ENCODE measurements at places on chromosomes 7 and 10. TPM values are rescaled to one million over a fixed set of nuclear protein-coding genes. Genes with fewer than 3 reads are reported as not detected.

DNA sequence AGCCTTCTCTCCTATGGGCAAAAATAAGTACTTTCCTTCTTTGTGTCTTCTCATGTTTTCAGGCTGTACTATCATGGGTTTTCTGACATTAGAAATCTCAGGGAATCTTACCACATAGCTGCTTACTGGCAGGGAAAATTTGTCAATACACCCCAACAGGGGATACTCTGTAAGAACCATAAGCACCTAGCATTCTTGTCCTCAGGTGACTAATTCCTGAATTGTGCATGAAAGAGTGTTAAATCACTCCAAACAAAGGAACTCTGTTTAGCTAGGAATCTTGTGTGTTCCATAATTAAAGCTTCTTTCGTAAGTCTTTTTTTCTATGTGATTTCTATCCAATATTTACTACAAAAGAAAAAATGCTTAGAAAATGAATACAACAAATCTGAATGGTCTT is 206.7 kb upstream of the POT1 start:
- no peak for DNase-seq

DNA sequence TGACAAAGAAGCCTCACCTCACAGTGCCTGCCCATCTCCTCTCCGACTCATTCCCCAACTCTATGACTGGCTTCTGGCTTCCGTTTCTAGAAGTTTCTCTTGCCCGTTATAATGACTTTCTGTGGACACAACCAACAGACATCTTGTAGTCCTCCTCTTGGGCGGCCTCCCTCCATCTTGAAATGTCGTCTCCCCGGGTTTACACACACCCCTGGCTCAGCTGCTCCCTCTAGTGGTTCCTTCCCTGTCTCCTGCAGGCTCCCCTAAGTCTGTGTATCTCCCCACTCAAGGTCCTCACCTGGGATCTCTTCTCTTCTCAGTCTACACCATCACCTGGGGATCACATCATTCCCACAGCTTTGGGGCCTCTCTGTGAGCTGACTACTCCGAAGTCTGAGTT is 123.4 kb upstream of the NEBL start:
- DNase-seq = no peak

- DNase-seq = no peak
Observed at GRCh38 chr7:158842486-158842885, 13.2 kb upstream of the ESYT2 start.

DNA sequence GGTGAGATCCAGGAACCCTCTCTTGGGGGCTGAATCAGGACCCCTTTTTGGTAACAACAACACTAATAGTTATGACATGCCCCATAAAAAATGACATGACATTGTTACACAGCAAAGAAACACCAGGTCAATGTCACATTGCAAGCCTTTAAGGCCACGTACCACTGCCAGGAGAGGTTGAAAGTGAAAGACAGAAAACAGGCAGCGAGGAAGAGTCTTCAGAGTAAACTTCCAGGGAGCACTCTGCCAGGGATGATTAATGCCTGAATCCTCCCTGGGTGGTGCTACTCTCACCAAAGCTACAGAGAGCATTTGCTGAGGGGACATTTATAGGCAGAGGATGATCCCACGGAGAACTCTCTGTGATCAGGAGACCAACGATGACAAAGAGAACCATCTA is 551.6 kb downstream of the CALN1 start:
- DNase-seq = no peak

DNA sequence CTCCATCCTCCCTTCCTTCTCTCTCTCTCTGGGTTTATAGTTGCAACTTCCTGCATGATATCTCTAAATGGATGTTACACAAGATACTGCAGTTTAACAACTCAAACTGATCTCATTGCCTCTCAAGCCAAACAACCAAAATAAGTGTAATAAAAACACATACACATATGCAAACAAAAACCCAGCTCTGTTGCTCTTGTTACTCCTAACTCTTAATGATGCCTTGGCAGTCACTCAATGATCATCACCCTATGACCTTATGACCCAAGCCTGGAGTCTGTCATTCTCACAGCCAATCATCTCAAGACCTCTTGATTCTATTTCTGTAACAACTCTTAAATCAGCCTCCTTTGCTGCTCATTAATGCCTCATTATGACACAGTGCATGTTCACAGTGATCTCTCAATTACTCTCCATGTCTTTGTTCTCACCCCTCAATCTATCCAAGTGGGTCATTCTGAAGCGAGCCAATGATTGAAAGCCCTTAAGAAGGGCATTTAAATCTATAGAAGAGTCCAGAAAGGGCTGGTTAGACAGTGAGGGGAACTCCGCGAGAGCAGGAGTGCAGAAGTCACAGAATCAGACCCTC is 210.9 kb downstream of the INHBA start:
- no peak for DNase-seq

The CEP55 gene
- 12.6 TPM for polyA plus RNA-seq

DNA sequence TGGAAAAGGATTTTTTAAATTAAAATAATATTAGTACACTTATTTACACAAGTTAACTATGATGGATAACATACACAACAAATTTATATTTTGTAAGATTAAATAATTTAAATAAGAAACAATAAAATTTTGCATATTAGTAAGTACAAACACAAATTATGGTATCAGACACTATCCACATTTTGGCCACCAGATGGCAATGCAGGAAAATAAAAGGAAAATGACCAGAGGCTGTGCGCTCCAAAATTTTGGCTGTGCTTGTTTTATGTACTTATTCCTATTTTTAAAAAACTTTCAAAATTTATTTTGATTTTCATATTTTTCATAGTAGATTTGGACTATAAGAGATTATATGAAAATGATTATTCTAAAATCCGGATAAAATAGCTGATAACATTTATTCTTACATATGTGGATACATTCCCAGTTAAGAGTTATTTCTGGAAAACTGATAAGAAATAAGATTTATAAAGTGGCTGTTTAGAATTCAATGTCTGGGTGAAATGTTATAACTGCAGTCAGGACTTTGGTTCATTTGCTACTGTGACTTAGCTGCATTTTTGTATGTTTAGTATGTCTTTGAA is 274.7 kb upstream of the HGF start:
- no peak for DNase-seq

DNA sequence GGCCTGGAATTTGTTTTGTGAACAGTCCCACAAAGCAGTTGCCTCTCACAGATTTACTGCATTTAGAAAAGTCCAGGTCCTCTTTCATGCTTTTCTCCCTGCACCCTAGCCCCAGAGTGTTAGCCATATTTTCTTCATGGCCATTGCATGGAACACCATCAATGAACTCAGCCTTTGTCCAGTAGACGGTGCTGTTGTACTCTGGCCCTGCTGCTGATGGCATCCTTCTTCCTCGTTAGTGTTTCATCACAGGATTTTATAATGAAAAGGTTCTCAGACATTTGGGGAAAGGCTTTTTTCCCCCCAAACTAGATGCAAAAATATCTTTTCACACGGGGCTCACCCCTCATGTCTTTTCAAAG is 93.0 kb upstream of the SLC25A13 start:
- DNase-seq = no peak

DNA sequence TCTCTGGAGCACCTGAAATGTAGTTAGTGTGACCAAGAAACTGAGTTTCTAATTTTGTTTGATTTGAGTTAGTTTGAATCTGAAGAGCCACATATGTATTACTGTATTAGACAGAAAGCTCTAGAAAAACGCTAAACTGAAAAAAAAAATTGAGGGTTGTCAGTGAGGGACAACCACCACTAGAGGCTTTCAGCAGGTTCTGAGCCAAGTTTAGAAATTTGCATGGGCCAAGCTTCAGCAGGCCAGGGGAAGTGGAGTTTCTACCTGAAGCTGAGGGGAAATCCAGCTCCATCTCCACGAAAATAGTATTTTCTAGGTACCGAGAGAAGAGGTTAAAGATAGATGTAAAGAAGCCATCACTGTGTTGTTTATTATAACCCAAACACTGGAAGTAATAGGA is 77.9 kb upstream of the PLXNA4 start:
- no peak for DNase-seq

- DNase-seq = no peak
Observed at GRCh38 chr7:45506059-45506458, 68.1 kb upstream of the ADCY1 start.

The PRSS37 gene
- polyA plus RNA-seq = 0.30 TPM

The C10orf67 gene
- polyA plus RNA-seq = 2.3 TPM

DNA sequence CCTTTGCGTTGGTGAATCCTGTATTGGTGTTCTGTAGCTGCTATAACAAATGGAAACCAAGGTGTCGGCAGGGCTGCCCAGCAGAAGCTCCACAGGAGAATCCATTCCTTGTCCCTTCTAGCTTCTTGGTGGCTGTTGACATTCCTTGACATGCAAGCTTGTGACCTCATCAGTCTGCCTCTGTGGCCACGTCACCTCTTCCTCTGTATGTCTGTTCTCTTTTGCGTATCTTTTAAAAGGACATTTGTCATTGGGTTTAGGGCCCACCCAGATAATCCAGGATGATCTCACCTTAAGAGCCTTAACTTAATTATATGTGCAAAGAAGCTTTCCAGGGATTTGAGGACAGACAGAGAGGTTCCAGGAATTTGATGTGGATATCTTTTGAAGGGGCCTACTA is 15.3 kb upstream of the ZCCHC24 start:
- no peak for DNase-seq

GRCh38 chr7:92133133-92133736 is 1.0 kb downstream of the CYP51A1 start:
- no peak for DNase-seq

- DNase-seq = no peak
Observed at GRCh38 chr10:32938554-32939061, 19.4 kb downstream of the ITGB1 start.

The NYAP1 gene
- 4.2 TPM for polyA plus RNA-seq

- DNase-seq = no peak
Observed at GRCh38 chr10:119919826-119920225, 27.3 kb downstream of the SEC23IP start.

The FAM237B gene
- 0.84 TPM for polyA plus RNA-seq

The GRM3 gene
- polyA plus RNA-seq = 0.14 TPM

The EVX1 gene
- not detected for polyA plus RNA-seq

- DNase-seq = no peak
Observed at GRCh38 chr7:29292886-29293658, 98.5 kb downstream of the CHN2 start.

GRCh38 chr7:2353113-2353935 is 1.3 kb upstream of the EIF3B start:
- no peak for DNase-seq

DNA sequence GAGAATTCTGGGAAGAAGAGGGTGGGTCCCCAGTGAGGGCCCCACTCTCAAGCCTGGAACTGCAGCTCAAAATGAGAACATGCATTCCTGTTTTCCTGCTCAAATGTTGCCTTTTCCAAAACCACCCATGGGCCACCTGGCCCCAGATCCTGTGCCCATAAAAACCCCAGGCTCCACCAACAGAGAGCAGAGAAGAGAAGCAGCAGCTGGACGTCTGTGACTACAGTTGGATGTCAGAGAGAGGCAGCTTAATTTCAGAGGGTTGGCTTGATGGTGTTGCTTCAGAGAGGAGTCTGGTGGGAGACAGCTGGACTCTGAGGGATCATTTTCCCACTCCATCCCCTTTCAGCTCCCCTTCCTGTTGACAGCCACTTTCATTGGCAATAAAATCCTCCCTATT is 256.4 kb downstream of the FZD1 start:
- DNase-seq = no peak

- DNase-seq = no peak
Observed at GRCh38 chr10:7457478-7458316, 46.9 kb upstream of the SFMBT2 start.

GRCh38 chr10:69893271-69893900 is 91.7 kb downstream of the COL13A1 start:
- no peak for DNase-seq

The TMEM184A gene
- polyA plus RNA-seq = 0.31 TPM

GRCh38 chr7:94492601-94493000 is 17.0 kb upstream of the CASD1 start:
- no peak for DNase-seq

The PON1 gene
- 0.95 TPM for polyA plus RNA-seq

DNA sequence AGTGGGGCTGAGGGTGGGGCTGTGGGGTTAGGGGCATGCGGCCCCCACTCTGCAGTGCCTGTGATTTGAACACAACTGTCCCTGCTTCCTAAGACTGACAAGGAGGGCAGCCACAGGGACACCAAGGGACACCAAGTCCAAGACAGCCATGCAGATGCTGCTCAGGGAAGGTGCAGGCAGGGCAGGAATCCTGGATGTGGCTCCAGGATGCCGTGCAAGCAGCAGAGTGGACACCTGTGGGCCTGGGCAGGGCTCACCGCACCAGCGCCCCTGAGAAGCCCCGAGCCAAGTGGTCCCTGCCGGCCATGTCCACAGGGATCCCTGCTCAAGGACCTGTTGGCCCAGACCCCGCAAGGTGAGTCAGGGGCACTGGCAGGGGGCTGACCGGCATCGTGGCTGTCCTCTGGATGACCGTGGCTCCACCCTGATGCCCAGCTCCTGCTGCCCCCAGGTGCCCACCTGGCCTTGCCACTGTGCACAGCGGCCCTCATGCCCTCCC is 58.5 kb downstream of the STK32C start:
- DNase-seq = no peak

The FEZF1 gene
- not detected for polyA plus RNA-seq

DNA sequence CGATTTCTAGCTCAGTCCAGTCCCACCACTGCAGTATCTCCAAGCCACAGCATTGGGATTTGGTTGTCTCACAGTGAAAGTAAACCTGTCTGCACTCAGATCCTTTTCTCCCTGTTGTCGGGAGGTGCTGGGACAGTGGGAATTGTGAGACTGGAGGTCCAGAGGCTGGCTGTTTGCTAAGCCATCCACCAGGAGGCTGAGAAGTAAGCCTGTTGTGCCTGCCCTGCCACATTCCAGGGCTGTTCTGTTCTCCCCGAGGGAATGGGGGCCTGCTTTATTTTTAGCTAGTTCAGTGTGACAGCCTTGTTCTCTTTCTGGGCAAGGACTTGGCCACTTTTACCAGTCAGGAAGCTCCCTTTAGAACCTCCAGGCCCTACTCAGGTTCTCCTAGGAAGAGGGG is 54.9 kb downstream of the HK1 start:
- no peak for DNase-seq

The PTER gene
- 20.2 TPM for polyA plus RNA-seq

The LRRC61 gene
- polyA plus RNA-seq = 13.0 TPM

GRCh38 chr10:125734823-125735222 is 15.3 kb downstream of the EDRF1 start:
- no peak for DNase-seq

The FAM180A gene
- polyA plus RNA-seq = not detected

DNA sequence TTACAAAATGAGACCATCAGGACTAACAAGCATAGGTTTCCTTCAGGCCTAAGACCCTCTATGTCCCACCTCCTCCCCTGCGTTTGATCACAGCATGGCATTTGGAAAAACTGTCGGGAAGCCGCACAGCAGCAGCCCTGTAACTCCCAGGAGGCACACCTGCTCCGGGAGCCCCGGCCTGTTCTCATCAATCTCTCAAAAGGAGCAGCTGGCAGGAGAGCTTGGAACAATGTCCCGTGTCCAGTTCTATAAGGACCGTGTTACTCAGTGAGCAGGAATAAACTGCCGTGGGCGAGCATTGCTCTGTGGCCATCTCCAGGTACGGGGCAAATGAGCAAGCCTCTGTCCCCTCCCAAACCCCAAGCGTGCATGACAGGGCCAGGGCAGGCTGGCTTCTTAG is 236.9 kb downstream of the SFMBT2 start:
- no peak for DNase-seq

- no peak for DNase-seq
Observed at GRCh38 chr10:14737808-14738545, 36.7 kb downstream of the FAM107B start.

The CHST12 gene
- polyA plus RNA-seq = 8.3 TPM

- no peak for DNase-seq
Observed at GRCh38 chr7:117132321-117133120, 179.2 kb downstream of the ST7 start.

- no peak for DNase-seq
Observed at GRCh38 chr7:50684011-50684712, 98.5 kb downstream of the GRB10 start.

The FAM185A gene
- 7.8 TPM for polyA plus RNA-seq

The HIBADH gene
- polyA plus RNA-seq = 47.8 TPM

The C7orf33 gene
- not detected for polyA plus RNA-seq
